ENCODE measurements at places on chromosomes 7 and 10.

- DNase-seq: peak; percentile 17
Observed at GRCh38 chr7:100088621-100089457, at the start of gene COPS6. COPS6 (plus strand) TSS chr7:100088969; CDS start chr7:100088991, 22 bp downstream.

GRCh38 chr7:139080905-139081304 is 28.6 kb downstream of the ZC3HAV1 start:
- DNase-seq: no peak

- DNase-seq: no peak
Observed at GRCh38 chr10:59331661-59332060, 30.7 kb downstream of the FAM13C start.

DNA sequence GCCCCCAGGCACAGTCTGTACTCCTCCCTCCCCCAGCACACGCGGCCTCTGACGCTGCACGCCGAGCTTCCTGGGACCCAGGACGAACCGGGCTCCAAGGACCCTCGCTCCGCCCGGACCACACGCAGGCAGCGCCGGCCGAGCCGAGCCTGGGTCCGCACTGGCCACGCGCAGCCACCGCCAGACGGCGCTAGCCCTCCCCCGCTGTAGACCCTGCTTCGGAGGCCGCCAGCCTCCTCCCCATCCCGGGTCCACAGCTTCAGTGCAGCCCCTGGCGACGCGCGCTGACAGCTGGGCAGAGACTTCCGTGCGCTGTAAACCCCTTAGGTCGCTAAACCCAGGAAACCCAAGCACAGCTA is 936 bp upstream of the TCERG1L start:
- no peak for DNase-seq

DNA sequence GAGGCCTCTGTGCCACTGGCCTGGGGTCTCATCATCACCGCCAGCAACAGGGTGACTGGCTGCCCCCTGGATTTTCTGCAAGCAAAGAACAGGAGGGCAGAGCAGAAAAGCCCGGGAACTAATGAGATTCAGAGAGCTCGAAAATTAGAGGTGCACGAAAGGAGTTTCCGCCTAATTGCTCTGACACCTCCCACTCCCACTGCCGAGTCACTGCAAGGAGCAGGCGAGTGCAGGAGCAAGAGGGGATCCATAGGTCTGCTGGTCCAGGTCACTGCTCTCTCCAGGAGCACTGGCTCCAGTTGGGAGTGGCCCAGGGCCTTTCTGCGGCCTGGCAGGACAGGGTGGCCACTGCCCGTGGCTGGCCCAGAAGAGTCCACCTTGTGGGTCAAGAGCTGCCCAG is 276.2 kb downstream of the KCNMA1 start:
- no peak for DNase-seq

DNA sequence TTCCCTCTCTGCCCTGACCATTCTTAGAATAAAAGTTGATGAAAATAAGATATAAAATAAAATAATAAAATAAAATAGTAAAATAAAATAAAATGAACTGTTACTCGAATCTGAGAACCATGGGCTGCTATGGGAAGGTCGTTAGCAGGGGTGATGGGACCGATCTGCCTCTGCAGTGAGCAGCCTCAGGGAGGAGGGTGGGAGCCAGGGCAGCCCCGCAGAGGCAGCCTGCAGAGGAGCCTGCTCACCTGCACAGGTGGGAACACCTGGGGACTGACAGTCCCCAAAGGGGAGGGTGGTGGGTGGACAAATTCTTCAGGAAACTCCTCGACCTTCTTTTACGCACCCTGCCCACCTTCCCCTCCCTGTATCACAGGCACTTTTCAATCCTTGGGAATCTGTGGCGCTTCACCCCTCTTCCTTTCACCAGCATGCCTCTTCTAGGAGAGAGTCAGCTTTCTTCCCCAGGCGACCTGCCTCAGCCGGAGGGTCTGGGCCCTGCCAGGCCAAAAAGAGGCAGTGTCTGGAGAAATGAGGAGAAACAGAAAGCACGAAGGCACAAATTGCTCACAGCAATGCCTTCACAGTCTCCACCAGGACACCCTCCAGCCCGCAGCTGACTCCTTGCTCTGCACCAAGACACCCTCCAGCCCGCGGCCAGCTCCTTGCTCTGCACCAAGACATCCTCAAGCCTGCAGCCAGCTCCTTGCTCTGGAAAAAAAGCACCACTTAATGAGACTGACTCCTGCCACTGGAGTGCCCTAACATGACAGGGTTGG is 368.4 kb upstream of the SHH start:
- DNase-seq: no peak

DNA sequence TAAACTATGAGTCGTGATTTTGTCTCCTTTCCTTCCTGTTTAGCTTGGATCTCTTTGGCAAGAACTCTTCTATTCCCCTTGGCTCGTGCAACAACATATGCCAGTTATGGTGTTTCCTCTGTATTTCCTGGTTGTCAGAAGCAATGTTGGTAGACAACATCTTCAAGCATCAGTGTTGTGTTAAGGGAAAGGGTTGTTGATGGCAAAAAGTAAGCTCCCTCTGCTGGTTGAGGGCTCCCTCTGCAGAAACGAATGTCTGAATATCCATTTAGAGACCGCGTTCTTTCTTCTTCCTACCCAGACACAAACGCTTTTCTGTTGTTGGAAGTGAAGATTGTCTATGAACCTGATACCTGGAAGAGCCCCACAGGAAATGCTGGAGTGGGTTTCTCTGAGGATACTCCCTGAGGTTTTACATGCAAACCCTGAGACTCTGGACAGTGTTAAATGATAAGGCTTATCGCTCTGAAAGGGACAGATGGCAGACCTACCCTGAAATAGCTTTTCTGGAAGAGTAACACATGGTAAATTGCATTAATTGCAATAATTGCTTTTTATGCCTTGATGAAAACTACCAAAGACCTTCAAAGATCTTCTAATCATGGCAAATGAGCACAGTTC is 23.5 kb upstream of the C1QL3 start:
- no peak for DNase-seq

Measured in GOT3 (cell line).